Renal cortex interstitium (tissue), 15 donors: ENCODE measurements at places on chromosomes 3 and 15. TPM values are rescaled to one million over a fixed set of nuclear protein-coding genes. Genes with fewer than 3 reads are reported as not detected.

DNA sequence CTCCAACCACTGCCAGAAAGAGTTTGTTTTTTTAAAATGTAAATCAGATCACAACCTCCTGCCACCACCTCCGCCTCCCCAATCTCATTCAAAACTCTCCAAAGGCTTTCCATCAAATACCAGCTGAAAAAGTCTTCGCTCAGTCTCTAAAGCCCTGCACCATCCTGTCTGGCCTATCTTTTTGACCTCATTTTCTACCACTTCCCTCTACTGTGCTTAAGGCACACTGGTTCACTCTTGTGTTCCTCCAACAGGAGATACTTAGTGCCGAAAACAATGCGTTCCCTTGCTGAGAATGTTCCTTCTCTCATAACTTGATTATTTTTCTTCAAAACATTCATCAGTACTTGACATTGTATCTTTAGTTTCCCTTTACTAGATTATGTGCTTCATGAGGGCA lies 3.5 kb downstream of the BTBD1 start:
- DNase-seq: no peak

GRCh38 chr3:97996988-97997387 lies 24.8 kb upstream of the RIOX2 start:
- DNase-seq: no peak

GRCh38 chr15:80710635-80711554 lies 15.8 kb downstream of the ABHD17C start:
- DNase-seq: no peak

GRCh38 chr3:171038342-171038741 lies 11.8 kb upstream of the SLC2A2 start:
- no peak for DNase-seq

- DNase-seq: peak; percentile 60
Measured at GRCh38 chr3:196969660-196970546, 1.3 kb upstream of the PIGZ start.

DNA sequence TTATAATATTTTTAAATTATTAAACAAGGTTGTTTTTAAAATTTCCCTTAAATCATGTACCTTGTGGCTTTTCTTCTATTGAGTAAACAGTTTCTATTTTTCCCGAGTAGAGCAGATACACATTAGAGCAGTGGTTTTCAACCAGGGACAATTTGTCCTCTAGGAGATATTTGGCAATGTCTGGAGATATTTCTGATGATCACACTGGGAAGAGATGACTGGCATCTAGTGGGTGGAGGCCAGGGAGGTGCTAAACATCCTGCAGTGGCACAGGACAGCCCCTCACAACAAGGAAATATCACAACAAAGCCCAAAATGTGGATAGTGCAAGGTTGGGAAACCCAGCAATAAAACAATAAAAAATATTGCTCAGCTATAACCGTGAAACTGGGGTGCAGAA lies 113.0 kb upstream of the PTPRG start:
- DNase-seq: no peak

DNA sequence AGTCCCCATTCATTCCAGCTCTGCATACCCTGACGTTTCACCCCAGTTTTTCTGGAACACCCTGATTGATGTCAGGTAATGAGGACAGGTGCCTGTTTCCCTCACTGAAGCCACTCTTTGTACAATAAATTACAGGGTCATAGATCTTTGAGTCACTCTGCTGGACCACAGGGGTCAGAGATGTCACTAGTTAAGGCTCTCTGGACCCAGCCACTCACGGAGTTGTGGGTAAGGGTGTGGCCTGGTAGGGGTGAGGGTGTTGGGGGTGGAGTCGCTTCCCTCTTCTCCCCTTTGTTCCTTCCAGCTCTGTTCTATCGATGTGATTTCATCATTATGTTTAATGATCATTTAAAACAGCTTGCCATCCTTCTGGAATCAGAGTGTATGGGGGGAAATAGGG lies 512 bp downstream of the IQCF5 start:
- no peak for DNase-seq

GRCh38 chr15:90097475-90097874 lies 4.8 kb downstream of the IDH2 start:
- no peak for DNase-seq

DNA sequence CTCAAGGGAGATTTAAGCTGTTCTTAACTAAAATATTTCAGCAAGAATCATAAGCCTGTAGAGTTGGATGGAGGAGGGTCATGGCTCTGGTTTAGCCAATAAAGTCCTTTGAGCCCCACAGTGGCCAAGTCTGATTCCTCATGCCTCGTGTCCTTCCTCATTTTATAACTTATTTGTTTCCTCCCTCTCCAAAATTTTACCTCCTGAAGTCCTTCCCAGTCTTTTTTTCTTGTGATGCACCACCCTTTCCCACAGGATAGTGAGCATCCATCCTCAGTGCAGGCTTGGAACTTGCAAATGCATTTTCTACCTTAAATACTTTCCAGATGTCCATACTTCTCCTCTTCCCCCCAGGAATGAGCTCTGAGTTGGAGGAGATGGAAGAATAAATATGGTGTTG lies 162.7 kb upstream of the AGTR1 start:
- no peak for DNase-seq

GRCh38 chr15:29740692-29741311 lies 81.5 kb downstream of the TJP1 start:
- no peak for DNase-seq

GRCh38 chr3:83843716-83844115 lies 1115.1 kb upstream of the CADM2 start:
- DNase-seq: no peak

GRCh38 chr3:120498556-120499346 lies 48.0 kb upstream of the FSTL1 start:
- peak; percentile 49 for DNase-seq

- DNase-seq: no peak
Measured at GRCh38 chr3:165859061-165859460, 21.8 kb upstream of the BCHE start.

GRCh38 chr3:54670201-54671000 lies 257.5 kb downstream of the LRTM1 start:
- peak; percentile 58 for DNase-seq

- DNase-seq: no peak
Measured at GRCh38 chr3:16498130-16498890, 15.2 kb downstream of the RFTN1 start.

PAQR9 gene
- 0.44 TPM for polyA plus RNA-seq

CHRFAM7A gene
- 3.7 TPM for polyA plus RNA-seq

SNTN gene
- not detected for polyA plus RNA-seq

P3H2 gene
- polyA plus RNA-seq: 86.5 TPM

PEX11A gene
- 17.3 TPM for polyA plus RNA-seq

SPTBN5 gene
- polyA plus RNA-seq: 1.4 TPM
